Stimulated activated CD4-positive, alpha-beta T cell treated with anti-CD3 and anti-CD28 coated beads, Interleukin-1b, Interleukin-23, amount 100 ng/mL, for 48 hours (primary cell): ENCODE measurements at places on chromosomes 6 and 20.

GRCh38 chr6:102701019-102701418, 1307.5 kb downstream of the GRIK2 start:
- DNase-seq = no peak

DNA sequence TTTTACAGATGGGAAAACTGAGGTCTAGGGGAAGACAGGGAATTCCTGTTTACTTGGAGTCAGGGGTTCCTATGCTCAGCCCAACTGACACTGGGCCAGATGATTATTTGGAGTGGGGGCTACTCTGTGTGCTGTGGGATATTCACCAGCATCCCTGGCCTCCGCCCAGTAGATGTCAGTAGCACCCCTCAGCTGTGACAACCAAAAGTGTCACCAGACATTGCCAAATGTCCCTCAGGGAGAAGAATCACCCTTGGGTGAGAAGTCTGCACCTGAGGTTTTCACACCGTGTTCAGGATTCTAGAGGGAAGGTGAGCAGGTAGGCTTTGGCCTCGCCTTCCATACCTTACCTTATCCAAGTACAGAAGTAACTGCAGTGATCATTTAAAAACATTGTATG, 27.6 kb downstream of the CDH26 start:
- no peak for DNase-seq

- no peak for DNase-seq
Measured at GRCh38 chr20:16485401-16485800, 87.8 kb downstream of the KIF16B start.

GRCh38 chr20:63738687-63739129, 868 bp upstream of the SLC2A4RG start:
- peak; percentile 36 for DNase-seq

GRCh38 chr6:146498309-146498708, 45.3 kb upstream of the RAB32 start:
- no peak for DNase-seq

- no peak for DNase-seq
Measured at GRCh38 chr6:105199711-105200110, 19.9 kb upstream of the POPDC3 start.

DNA sequence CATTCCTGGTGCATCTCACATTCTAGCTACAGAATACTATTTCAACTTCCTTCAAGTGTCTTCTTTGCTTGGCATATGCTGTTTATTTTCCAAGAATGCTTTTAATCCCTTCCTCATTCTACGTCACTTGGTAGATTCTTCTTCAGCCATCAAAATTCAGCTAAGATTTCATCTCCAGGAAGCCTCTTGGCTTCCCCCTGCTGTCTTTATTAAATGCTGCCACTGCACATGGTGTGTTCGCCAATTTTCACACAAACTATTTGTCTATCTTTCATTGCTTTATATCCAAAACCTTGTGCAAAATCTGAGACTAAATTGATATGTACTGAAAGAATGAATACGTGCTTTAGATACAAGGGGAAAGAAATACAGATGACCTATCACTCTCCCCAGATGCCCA, 253.0 kb downstream of the RFPL4B start:
- DNase-seq = no peak

GRCh38 chr6:126682440-126682839, 342.5 kb downstream of the CENPW start:
- no peak for DNase-seq

GRCh38 chr6:160950507-160950906, 41.1 kb upstream of the MAP3K4 start:
- no peak for DNase-seq

DNA sequence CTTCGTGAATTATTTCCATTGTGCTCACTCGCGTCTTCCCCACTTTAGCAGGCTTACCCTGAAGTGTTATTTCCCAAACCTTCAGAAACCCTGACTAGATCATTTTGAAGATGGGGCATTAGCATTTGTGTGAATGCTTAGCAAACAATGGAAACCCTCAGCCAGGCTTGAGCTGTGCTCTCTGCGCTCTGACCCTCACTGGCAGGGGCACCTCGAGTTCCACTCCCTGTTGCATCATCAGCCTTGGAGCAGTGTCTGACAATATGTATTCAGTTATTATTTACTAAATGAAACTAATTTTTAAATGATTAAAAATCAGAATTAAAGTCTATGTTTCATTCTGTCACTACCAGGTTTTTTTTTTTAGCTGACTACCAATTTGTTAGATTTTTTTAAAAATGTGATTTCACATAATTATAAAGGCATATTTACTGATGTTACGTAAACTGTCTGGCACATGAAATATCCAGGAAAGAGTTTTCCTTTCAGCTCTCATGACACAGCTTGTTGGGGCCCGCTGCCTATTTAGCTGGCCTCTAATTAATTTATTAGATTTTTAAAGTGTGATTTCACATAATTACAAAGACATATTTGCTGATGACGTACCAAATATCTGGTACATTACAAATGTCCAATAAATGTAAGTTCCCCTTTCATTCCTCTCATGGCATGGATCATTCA, 155.2 kb downstream of the PACRG start:
- DNase-seq = no peak

DNA sequence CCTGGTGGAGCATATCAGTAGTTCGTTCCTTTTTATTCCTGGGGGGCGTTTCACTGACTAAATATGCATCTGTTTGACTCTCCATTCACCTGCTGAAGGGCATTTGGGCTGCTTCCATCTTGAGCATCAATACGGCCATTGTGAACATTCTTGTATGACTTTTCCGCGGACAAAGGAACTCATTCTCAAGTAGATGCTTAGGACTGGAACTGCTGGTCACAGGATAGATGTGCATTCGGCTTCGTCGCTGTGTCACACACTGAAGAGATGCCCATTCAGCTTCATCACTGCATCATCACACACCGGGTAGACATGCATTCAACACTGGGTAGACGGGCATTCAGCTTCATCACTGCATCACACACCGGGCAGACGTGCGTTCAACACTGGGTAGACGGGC, 95.3 kb downstream of the TAF4 start:
- DNase-seq = no peak

DNA sequence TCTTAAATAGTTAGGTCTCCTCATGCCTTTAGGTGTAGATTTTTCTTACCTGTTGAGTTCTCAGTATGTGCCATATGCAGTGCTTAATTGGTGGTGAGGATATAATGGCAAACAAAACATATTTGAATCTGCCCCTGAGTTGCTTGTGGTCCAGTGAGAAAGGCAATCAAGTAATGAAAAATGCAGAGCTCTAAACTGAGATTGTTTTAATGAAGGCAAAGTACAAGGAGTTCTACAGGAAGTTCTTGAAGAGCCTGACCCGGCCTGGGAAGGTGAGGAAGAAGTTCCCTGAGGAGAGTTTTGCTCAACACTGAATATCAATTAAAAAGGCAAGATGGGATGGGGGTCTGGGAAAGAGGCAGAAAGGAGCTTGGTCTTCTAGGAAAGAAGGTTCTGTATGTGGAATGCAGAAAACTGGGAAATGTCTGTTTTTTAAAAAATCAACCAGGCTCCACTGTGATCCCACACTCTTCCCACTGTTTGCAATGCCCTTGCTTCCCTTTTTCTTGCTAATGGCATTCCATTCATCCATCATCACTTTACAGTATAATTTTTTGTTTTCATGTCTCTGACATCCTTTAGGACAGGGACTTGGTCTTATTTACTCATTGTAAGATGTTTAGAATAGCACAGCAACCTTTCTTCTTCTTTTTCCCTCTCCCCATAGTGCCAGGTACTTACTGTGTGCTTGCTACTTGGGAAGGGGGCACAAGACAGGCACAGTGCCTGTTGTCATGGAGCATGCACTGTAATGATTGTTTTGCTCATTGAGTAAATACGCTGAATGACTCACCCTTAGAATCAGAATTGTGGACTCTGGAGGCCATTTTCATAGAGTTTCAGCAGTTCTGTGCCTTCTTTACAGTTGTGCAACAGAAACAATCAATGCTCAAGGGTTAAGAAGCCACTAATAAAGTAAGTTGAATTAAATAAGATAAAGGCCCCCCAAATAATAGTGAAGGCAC, 64.3 kb downstream of the ANKS1A start:
- DNase-seq = no peak

DNA sequence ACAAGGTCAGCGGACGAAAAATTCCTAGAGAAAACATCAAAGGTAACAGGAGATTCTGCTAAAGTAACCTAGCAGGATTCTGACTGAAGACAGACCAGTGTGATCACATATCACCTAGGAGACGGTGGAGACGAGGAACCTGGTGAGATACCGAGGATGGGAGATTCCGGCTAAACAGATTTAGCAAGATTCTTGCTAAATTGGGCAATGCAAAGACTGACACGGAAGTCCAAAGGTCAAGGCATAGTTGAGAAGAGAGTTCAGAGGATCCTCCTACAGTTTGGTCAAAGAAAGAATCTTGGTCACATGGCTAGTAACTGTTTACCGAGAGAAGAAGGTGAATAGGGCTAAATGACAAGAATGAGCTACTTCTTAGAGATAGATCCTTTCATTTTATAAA, 61.1 kb downstream of the TMEM170B start:
- no peak for DNase-seq

DNA sequence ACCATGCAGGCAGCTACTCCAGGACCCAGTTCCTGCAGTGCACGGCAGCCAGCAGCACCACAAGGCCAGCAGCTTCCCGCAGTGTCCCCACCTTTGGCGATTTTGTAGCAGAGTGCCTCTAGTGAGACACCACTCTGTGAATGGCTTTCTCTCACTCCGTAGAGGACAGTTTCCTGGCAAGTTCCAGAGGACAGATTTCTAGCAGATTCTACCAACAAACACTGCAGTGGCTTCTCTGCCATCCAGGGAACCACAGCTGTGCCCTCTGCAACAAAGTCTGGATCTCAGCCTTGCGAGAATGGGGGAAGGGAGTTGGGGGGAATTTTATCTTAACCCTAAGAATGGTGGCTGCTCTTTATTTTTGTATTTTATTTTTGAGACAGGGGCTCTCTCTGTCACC, 28.7 kb downstream of the SNHG17 start:
- DNase-seq = no peak

GRCh38 chr20:57587989-57588377, 27.1 kb downstream of the PCK1 start:
- DNase-seq = no peak

GRCh38 chr6:3285732-3286131, 27.0 kb downstream of the PSMG4 start:
- DNase-seq = no peak

- DNase-seq = no peak
Measured at GRCh38 chr6:5464099-5464885, 203.0 kb downstream of the FARS2 start.

DNA sequence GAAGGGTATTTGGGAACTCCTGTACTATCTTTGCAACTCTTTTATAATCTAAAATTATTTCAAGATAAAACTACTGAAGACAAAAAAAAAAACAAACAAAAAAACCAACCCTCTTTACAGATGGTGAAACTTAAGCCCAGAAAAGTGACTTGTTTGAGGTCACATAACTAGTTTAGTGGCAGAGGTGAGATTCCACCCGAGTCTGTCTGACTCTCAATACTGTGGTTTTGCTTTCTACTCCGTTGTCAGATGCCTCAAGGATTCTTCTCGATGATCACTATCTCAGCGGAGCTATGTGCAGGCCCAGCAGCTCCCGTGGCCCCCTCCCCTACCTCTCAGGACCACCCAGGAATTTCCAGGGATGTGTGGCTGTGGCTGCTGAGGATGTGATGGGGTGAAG, 36.1 kb upstream of the KCNB1 start:
- DNase-seq = no peak

- DNase-seq = no peak
Measured at GRCh38 chr6:18451756-18452155, 64.6 kb downstream of the RNF144B start.

- no peak for DNase-seq
Measured at GRCh38 chr20:33148040-33148439, 19.9 kb upstream of the BPIFA2 start.

GRCh38 chr6:44781912-44782597, 394.5 kb downstream of the CDC5L start:
- DNase-seq = no peak

DNA sequence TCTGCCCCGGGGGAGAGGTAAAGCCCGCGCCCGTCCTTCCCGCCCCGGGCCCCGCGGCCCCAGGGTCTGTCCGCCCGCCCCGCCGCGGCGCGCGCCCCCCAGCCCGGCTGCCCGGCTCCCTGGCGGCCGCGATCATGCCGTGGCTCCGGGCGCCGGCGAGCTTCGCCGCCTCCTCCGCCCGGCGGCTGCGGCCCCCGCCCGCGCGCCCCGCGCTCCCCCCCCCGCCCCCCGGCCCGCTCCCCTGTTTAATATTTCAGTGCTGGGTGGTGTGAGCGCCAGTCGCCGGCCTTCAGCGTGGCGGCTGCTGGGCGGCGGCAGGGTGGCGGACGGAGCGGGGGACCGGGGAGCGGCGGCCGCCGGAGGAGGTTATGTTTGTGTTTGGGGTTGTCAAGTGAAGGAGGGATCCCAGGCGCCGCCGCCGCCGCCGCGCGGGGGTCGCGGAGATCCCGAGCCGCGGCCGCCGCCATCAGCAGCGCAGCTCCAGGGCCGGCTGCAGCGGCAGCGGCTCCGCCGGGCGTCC, at the start of gene HIVEP1:
Gene HIVEP1, plus strand, starts transcription at position 275 of the 520 bp plus-strand sequence. CDS start 3,317 bp downstream, outside the sequence.
- no peak for DNase-seq

GRCh38 chr20:17511401-17511800, 19.8 kb downstream of the BFSP1 start:
- no peak for DNase-seq

DNA sequence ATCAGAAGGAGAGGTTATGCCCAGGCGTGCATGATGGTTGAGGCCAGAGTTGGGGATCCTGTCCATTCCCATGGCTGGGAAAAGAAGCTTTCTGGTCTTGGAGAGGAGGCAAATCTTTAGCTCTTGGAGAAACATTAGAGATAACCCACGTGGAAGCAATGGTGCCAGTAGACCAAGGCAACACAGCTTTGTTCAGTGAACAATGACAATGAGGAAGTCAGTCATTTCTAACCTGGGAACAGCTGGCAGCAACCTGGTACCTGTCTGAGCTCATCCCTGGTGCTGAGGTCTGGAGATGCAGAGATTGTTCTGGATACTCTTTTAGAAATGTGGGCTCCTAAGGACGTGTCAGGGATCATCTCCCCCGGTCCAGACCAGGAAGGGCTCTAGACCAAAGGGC, 76.7 kb upstream of the PAX1 start:
- no peak for DNase-seq

GRCh38 chr6:111679126-111679858, 73.6 kb upstream of the TRAF3IP2 start:
- no peak for DNase-seq

- DNase-seq = peak; percentile 24
Measured at GRCh38 chr6:45423111-45423823, 45.5 kb upstream of the SUPT3H start.

- DNase-seq = no peak
Measured at GRCh38 chr6:37589941-37590340, 90.2 kb upstream of the CCDC167 start.

GRCh38 chr6:167906899-167907298, 80.2 kb downstream of the AFDN start:
- DNase-seq = no peak

- DNase-seq = no peak
Measured at GRCh38 chr6:132210886-132211563, 190.2 kb downstream of the MOXD1 start.

- no peak for DNase-seq
Measured at GRCh38 chr20:10167040-10167439, 51.6 kb upstream of the SNAP25 start.
